ENCODE measurements at places on chromosomes 11 and 22.

DNA sequence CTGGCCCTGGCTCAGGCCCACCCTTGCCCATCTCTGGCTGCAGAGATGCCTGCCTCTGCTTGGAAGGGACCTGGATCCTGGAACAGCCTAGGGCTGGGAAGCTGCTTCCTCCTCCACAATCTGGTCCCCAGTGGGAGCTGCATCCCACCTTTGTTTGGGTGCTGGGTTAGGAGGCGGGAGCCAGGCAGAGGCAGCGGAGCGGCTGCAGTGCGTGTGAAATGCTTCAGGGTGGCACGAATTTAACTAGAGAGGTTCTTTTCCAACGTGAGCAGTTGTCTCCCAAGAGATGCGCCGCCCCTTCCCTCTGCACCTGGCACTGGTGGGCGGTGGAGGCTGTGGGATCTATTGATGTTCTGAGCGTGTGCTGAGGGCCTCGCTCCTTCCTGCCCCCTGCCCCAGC is 31.6 kb downstream of the BRSK2 start:
- DNase-seq = no peak

DNA sequence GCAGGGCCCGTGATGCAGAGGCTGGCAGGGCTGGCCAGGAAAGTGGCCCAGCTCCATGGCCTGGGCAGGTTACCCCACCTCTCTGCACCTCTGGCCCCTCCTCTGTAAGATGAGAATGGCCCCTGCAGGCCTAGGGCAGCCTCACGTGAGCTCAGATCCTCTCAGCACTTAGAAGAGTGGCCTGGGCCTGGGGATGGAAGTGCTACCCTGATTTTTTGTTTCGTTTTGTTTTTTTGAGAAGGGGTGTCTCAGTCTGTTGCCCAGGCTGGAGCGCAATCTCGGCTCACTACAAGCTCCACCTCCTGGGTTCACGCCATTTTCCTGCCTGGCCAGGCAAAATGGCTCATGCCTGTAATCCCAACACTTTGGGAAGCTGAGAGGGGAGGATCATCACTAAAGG is 982 bp downstream of the APOBEC3H start:
- DNase-seq = no peak

DNA sequence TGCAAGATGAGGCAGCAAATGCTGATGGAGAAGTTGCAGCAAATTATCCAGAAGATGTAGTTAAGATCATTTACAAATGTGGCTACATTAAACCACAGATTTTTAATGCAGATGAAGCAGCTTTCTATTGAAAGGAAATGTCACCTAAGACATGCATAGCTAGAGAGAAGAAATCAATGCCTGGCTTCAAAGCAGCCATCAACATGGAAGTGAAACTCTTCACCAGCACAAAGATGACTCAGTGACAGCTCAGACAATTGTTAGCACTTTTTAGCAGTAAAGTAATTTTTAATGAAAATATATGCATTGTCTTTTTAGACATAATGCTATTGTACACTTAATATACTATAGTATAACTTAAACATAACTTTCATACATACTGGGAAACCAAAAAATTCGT is 71.4 kb downstream of the FANCF start:
- DNase-seq = no peak

- no peak for DNase-seq
Observed at GRCh38 chr11:7332451-7332850, 80.7 kb downstream of the SYT9 start.

- no peak for DNase-seq
Observed at GRCh38 chr11:96448225-96448624, 58.4 kb downstream of the JRKL start.

DNA sequence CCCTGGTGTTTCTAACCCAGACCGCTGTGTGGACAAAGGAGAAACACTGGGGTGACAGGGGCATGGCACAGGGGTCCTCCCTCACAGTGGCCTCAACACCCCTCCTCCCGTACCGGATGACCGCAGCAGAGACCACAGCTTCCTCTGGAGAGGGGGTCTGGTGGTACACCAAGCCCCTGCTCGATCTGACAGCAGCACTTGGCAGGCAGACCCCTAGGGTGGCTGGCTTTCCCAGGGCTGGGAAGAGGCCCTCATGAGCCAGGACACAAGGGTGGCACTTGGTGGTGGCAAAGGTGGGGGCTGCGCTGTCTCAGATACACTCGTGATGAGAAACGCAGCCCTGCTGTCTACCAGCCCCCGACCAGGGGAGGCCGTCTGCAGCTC is 38.7 kb downstream of the DUSP8 start:
- DNase-seq = no peak

DNA sequence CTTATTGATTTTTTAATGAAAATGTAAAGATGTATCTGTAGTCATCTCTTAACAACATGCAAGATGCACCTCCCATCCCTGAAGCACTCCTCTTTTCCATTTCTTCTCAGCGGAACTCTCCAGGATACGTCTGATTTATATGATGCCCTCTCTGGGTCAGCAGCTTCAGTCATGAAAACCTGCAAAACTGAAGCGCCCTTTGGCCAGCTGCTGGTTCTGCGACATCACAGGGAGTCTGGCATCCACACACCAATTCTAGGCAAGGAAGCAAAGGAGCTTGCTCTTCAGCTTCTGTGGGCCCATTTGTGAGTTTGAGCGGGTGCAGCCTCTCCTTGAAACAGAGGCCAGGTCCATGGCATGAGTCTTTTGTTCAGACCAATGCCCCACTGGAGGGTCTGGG is 1253.3 kb downstream of the TBC1D22A start:
- no peak for DNase-seq

- no peak for DNase-seq
Observed at GRCh38 chr11:12547953-12548650, 126.1 kb upstream of the TEAD1 start.

DNA sequence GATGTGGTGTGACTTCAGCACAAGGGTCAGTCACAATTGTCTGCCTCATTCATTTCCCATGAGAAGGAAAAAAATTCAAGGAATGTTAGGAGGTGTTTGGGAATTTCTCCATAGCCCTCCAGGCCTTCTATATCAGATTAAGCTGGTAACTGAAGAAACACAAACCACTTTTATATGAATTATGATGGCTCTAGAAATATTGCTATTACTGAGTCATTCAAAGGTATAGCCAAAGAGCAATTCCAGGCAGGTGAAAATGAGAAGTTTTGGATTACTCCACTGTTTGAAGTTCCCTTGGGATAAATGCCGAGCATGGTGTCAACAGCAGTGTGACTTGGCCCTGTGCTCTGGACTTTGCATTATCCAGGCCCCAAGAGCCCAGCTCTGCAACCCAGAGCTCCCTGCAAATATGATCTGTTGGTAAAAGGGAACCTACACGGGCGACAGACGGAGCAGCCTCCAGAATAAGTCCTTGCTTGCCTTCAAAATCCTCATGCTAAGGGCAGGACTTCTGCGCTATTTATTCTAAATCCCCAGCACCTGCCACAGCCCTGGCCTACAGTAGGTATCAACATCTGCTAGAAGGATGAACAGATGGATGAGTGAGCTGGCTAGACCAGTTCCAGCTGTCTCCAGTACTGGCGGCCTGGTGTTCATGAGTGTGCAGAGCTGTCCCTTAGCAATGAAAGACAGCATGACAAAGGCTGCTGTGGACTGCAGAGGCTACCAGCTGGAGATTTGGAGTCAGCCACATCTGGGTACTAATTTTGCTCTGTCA is 67.5 kb upstream of the ZBED5 start:
- DNase-seq = no peak

GRCh38 chr11:118232659-118233058 is 7.8 kb upstream of the JAML start:
- DNase-seq = no peak

DNA sequence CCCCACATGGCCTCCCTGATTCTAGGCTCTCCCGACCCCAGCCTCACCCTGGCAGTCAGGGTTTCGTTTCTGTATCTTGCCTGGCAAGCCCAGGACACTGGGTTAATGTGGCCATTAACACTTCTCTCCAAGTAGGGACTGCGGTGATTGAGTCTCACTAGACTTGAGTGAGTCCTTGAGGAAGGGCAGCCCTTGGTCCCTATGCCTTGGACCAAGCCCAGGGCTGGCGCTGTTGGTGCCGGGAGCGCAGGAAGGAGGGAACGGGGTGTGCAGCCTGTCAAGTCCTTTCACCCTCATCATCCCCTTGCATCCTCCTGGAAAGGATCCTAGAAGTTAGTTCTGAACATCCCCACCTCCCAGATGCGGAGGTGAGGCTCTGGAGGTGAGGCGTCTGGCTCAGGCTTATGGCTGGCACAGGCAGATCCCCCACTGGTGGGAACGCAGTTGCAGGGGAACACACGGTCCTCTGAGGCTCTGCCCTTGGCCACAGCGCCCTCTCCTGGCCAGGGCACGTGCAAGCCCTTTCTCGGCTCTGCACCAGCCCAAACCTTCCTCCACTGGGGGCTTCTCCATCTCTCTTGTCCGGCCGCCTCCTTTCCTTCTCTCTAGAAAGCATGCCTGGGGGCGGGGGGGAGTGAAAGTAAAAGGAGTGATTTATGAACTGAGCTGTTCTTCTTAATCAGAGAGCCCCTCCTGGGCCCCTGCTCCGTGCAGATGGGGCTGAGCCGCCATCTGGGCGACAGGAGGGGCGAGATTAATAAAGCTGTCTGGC is 56.7 kb downstream of the TP53I11 start:
- no peak for DNase-seq

GRCh38 chr11:117290809-117291396 is at the start of gene BACE1-AS:
Gene BACE1-AS, plus strand, starts transcription at chr11:117291346.
- DNase-seq = no peak

DNA sequence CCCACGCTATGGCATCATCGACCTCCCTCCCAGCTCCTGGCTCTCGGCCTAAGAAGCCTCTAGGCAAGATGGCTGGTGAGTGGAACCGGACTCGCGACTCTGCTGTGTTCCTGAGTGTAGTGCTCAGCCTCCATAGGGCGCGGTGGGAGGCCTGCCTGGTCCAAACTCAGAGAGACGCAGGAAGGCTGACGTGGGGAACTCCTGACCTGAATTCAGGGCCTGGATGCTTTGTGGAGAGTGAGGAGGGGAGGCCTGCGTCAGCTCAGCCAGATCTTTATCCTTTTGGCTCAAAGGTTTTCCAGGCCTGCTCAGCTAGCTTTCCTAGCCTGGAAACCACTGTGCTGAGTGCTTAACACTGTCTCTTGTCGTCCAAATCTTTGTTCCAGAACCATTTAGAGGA is 8.0 kb downstream of the TIRAP start:
- no peak for DNase-seq

DNA sequence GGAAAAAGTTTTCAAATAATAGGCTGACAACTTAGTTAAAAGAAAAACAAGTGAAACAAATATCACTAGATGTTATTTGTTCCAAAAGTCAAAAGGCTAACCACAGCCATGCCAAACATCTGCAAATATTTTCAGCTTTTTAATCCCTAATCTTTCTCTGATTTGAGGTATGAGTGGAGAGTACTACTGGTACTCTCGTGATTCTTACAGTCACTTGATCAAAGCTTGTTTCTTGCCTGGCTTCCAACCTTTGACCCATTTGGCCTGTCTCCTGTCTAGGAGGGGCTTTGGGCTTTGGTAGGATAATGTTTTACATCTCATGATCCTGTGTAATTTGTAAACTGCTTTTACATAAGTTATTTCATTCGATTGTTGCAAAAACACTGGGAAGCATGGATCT is 301.8 kb upstream of the SORL1-AS1 start:
- no peak for DNase-seq

- DNase-seq = no peak
Observed at GRCh38 chr11:534396-535209, 773 bp downstream of the HRAS start.

DNA sequence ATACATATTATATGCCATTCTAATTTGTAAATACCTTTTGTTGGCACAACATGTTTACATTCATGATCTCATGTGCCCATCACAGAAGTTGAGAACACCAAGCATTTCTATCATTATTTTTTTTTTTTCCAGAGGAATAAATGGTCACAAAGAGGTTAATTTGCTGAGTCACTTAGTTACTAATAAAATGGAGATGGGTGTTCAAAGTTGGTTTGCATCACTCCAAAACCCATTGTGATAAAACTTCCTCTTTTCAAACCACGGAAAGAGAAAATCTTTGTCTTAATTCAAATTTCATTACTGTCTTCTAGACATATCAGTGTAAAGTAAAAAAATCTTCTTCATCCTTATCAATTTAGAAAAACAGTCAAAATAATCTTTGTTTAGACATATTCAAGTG is 636.8 kb upstream of the CCDC179 start:
- no peak for DNase-seq

DNA sequence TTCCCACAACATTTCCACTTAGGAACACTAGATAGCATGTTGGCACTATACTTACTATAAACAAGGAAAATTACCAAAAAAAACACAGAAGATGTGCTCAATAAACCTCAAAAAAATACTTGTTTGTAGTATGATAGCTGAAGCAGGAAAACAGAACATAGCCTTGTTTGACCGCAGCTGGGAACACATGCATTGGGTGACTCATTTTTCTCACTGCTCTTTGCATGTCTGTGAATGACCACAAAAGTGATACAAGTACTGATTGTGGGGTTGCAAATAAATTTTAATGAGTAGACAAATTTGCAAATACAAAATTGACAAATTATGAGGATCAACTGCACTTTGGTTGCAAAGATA is 22.8 kb upstream of the GUCY1A2 start:
- DNase-seq = no peak

DNA sequence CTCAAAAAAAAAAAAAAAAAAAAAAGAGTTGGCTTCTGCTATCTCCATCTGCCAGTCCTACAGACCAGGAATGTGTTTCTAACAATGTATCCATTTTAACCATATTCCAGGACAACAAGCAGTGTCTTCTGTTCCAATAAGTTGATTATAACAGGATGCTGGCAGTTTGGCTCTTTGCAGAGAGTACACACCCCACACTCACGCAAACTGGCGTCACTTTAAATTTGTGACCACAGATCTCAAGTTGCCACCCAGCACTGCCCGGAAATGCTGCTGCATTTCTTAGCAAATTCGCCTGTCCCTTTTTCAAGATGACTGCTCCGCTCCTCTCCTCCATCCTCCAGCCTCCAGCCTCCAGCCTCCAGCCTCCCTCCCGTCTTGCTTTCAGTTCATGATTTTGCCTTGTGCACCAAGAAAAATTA is 44.3 kb downstream of the SCGB1A1 start:
- DNase-seq = no peak

GRCh38 chr11:26584818-26585217 is 12.8 kb upstream of the MUC15 start:
- no peak for DNase-seq

DNA sequence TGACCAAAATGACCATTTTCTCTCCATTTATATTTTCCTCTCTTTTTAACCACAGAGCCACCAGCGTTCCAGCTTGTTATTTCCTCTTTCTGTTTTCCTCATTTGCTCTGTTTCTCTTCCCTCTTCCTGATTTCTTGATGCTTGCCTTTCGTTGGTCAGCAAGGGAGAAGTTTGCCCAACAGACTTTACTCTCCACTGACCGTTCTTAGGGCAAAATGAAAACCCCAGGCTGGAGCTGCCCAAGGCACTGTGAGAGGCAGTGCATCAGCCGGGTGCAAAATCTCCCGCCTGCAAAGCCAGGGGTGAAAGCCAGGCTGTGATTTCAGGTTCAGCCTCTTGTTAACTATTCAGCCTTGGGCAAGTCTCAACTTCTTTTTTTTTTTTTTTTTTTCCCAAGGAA is 26.1 kb upstream of the APLP2 start:
- no peak for DNase-seq

GRCh38 chr11:100174881-100175280 is 512.2 kb upstream of the ARHGAP42 start:
- DNase-seq = no peak

GRCh38 chr11:29309992-29310391 is 706.8 kb downstream of the KCNA4 start:
- no peak for DNase-seq
